ENCODE measurements at places on chromosomes 4 and X.

DNA sequence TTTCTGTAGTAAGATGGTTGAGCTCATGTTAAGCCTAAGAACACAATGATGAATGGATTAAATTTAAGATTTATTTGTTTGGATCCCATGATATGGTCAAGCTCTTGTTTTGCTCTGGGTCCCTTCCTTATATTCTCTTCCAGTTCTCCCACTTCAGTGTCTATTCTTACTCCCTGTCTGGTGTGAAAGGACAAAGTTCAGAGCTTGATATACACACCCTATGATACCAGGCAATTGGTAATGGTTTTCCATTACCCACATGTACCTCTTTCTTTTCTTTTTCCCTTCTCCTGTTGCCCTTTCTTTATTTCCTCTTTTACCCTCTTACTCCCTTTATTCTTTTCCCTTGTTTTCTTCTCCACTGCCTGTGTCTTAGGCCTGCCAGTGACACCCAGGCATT is 223.6 kb downstream of the RAPGEF2 start:
- DNase-seq = no peak

- no peak for DNase-seq
These were observed 1143.8 kb downstream of the PCDH19 start for GRCh38 chrX:99266255-99266654.

DNA sequence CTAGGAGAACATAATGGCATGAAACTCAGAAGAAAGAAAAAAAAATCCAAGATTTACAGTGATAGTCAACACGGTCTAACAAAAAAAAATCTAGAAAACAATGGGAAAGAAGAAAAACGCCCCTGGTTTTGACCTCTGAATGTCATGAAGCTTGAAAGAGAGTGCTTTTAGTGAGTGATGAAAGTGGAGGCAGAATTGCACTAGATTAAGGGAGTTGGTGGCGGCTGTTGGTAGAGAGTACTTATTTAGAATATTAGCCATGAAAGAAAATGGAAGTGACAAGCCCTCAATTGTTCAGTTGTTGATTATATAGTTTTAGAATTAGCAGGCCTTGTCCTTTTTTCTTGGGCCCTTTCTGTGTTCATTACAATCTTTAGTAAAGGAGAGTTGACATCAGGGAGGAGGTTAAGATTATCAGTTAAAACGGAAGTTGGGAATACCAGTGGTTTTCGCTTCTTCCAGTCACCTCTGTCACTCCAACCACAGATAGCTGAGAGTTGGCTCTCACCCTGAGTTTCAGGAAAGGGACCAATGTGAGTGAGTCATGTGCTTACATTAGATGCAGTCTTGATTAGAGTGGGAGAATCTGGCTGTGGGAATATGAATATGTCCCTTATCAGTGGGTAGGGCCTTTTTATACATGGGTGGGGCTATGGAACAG is 29.7 kb downstream of the EREG start:
- no peak for DNase-seq

- no peak for DNase-seq
These were observed 38.6 kb upstream of the HMX1 start for GRCh38 chr4:8910100-8910821.

DNA sequence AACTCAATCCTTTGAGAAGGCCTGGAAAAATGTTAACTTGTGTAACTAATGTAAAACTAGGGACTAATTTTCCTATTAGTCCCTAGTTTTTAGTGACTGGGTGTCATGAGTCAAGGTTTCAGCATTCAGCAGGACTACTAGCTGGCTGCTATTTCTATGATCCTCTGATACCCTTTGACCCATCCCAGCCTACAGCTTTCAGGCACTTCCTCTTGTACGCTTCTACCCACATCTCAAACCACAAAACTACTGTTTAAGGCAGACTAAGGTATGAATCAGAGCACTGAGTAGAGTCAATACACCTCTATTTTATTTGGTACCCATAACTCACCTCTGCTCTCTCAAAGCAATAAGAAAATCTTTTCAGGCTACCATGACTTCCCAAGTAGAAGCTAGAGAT is 809.6 kb downstream of the PDHA2 start:
- no peak for DNase-seq

GRCh38 chr4:79249881-79250503 is 75.9 kb downstream of the NAA11 start:
- no peak for DNase-seq

GRCh38 chr4:151524610-151525009 is 115.6 kb downstream of the FHIP1A start:
- no peak for DNase-seq

GRCh38 chrX:32447640-32448039 is 763.7 kb downstream of the DMD start:
- DNase-seq = no peak

DNA sequence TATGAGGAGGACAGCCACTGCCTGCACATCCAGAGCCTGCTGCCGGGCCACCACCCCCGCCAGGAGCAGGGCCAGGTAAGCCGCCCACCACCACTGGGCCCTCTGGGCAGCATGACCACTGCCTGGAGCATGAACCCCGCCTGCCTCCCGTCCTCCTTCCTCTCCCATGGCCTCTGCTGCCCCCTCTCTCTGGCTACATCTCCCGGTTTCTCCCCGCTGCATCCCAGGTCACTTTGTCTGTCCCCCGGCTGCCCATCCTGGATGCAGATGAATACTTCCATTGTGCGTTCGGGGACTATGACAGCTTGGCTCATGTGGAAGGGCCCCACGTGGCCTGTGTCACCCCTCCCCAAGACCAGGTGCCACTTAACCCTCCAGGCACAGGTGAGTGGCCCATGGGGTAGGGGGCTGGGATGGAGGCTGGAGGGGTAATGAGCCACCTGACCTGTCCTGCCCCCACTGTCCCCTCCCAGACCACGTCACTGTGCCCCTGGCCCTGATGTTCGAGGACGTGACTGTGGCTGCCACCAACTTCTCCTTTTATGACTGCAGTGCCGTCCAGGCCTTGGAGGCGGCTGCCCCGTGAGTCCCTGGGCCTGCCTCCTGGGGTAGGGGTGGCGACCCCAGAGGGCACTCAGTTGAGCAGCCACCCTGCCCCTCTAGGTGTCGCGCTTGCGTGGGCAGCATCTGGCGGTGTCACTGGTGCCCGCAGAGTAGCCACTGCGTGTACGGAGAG is 6.0 kb downstream of the PLXNB3 start:
- no peak for DNase-seq

GRCh38 chr4:37653601-37654000 is 32.6 kb downstream of the RELL1 start:
- no peak for DNase-seq

GRCh38 chr4:149932188-149932587 is 116.5 kb upstream of the IQCM start:
- no peak for DNase-seq

- DNase-seq = no peak
These were observed 201.0 kb upstream of the ARSJ start for GRCh38 chr4:114180481-114180880.

- DNase-seq = no peak
These were observed 255.1 kb upstream of the GK2 start for GRCh38 chr4:79663141-79663540.

DNA sequence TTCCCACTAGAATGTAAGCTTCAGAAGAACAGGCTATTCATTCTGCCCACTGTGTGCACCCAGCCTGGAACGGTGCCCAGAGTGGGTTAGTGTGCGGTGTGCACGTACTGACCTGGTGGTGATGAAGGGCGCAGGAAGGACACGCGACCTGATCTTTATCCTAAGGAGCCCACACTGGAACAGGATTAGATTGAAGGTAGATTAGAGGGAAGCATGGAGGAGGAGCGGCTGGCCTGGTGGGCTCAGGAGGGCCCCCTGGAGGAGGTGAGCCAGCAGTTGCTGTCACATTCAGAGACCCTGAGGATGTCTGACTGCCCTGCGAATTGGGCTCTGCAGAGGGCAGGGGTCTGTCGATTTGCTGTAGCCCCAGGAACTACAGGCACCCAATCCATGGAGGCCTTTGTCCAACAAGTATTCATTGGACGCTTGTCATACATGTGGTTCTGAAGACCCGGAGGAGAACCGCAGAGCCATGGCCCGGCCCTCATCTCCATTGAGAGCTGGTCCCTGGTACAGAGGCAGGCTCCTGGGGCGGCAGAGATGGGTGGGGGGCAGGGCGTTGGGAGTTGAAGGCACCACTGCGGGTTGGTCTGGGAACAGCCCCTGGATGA is 73.2 kb downstream of the HTRA3 start:
- no peak for DNase-seq

DNA sequence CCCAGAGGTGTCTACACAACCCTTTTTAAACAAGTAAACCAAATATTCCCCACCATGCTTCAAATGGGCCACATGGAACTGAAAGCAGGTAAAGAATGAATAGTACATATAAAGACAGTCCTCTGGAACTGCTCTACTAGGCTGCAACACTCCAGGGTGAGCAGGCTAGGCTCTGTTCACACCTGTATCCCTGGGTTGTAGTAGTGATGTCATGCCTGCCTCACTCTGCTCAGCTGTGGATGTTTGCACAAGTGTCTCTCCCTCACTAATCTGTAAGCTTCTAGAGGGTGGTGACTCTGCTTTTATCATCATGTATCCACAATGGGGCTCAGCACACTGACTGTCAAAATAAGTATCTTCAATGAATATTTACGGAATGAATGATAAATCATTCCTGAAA is 20.4 kb downstream of the LEF1 start:
- DNase-seq = no peak

DNA sequence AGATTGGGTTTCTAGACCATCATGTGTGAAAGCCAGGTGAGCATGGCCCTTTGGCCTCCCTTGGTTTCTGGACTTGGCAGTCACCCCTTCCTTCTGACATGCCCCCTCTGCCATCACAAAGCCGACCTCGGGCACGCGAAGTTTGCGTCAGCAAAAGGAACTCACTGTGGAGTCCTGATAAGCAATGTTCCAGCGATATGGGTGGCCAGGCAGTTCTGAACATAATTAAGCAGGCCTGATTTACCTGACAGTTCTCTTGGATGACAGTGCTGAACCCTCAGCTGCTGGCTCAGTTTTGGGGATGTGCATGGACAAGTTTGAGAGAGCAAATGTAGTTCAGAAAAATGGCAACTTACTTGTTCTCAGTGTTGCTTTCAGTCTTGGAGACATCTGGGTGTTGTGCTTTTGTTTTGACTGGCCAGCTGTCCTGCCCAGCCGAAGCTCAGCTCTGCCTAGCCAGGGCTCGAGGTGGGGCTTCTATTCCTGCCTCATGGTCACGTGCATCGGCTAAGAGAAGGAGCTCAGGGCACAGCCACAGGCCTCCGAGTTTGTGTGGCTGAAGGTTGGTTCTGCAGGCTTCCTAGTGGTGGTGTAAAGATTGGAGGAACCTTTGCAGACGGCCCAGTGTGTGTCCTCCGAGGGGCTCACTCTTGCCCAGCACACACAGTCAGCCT is 78.3 kb downstream of the CLDN34 start:
- DNase-seq = no peak

DNA sequence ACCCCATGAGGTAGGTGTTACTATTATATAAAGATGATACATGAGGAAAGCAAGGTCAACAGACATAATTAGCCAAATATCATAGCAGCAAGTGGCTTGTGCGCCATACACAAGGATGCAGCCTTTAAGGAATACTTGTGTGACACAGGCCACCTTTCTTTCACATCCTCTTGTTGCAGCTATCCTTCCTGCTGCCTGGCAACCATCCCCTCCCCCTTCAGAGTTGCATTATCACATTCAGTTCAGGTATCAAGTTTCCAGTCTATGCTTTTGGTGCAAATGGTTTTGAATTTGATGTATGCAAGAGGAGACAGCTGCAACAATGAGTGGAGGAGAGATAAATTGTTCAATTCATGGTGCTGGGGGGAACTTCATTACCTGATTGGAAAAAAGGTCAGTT is 6.4 kb downstream of the ZCCHC18 start:
- no peak for DNase-seq

DNA sequence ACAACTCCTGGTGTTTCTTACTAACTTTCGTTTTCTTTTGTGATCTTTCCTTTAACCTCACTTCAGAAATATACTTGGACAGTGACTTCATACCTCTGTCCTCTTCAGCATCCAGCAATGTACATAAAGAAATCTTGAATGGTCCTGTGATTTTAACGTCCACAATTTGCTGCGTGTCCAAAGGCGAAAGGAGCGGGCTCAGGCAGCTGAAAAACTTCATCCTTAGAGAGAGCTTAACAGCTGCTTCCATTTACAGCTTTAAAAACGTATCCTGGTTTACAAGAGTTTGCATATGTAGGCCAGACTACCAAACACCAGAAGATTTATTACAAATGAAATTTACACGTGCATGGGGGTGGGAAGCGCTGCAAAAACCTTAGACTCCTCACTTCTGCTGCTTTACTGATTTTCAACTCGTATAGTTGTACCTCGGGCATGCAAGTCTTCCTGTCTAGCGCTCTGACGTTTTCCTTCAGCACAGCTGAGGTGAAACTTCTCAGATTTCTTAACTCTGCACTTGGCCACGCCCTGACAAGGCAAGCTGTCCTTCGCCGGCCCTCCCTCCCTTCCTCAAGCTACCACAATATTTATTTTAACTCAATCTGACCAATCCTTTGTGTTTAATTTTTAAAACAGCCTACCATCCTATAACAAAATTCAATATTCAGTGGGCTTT is 406.4 kb downstream of the FAM47A start:
- no peak for DNase-seq

- DNase-seq = no peak
These were observed 75.4 kb downstream of the FAT4 start for GRCh38 chr4:125390126-125390525.

DNA sequence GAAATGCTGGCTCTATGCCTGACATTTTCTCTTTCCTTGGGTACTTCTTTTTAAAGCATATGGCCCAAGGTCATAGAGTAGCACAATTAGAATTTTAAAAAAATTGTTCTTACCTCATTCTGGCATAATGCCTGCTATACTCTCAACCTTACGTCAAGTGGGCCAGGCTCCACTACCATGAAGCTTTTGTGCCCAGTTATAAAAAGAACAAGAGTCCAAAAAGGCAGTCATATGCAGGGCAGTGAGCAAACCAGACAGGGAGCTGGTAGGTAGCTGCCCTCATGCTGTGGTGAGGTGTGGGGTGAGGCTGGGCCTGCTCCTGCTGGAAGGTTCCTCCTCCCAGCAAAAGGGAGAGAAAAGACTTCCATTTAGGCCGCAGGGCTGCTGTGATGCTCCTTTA is 64.4 kb upstream of the UCP1 start:
- DNase-seq = no peak

GRCh38 chr4:97507587-97508245 is 635.6 kb downstream of the STPG2 start:
- DNase-seq = no peak

- DNase-seq = no peak
These were observed 5.0 kb upstream of the GPR174 start for GRCh38 chrX:79139446-79139845.

GRCh38 chr4:17718471-17718870 is 63.0 kb downstream of the FAM184B start:
- no peak for DNase-seq
